Sigmoid colon (tissue), 7 donors: ENCODE measurements at places on chromosomes 5 and 9. TPM values are rescaled to one million over a fixed set of nuclear protein-coding genes. Genes with fewer than 3 reads are reported as not detected.

DNA sequence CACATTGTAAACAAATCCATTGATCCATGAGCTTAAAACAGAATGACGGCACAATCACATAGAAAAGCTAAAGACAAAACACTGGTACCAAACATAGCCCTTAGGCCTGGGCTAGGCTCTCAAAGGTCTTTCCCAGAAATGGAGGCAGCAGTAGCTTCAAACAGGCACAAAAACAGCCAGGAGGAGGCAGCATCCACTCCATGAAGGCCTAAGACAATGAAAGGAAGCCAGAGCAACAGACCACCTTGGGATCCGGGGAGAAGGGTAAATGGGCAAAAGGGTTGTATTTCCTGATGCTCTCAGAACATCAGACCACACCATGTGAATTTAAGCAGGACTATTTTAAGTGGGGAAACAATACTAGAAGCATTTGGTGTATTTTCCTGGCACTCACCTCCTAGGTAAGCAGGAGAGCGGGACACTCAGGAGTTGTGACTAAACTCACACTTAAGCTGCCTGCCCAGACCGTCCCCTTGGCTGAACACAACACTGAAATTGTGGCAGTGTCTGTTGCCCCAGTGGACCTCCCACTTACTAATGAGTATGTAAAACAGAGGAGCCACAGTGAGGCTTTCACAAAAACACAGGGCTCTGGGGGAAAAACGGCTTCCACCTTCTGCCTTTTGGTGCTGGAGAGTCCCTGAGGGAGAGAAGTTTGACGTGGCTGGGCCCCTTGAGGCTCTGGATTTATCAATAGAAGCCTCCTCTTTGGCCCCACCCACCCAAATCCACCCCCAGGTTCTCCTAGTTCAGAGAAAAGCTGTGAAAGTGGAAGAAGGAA, 11.9 kb downstream of the GNPDA1 start:
- no peak for DNase-seq

DNA sequence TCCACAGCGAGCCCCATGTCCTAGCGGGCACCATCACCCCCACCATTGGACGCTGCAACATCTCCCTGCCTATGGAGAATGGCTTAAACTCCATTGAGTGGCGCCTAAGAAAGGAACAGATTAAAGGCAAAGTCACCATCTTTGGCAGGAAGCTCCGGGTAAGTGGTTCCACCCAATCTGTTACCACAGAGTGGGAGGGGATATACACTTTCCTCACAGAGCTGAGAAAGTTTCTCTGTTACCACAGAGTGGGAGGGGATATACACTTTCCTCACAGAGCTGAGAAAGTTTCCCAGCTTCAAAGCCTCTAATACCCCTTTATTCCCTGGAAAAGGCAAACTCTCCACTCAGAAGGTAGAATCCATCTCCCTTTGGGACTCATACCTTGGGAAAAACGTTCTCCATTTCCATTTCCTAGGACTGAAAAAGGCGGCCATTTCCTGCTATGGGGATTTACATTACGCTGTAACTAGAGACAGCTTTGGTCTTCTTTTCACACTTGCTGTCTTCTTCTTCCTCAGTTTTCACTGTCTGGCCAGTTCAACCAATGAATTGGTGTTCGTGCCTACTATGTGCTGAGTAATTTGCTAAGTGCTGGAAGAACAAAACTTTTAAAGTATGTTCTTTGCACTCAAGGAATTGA, 63.4 kb upstream of the WWC1 start:
- no peak for DNase-seq

Gene TRPM3
- total RNA-seq: 0.33 TPM

- no peak for DNase-seq
Observed at GRCh38 chr5:160837749-160838593, 14.0 kb downstream of the ATP10B start.

- no peak for DNase-seq
Observed at GRCh38 chr5:76408104-76408654, 5.1 kb downstream of the IQGAP2 start.

GRCh38 chr9:4984171-4984620, 876 bp upstream of the JAK2 start:
- DNase-seq: no peak

GRCh38 chr5:13566871-13567339, 377.6 kb downstream of the DNAH5 start:
- no peak for DNase-seq

DNA sequence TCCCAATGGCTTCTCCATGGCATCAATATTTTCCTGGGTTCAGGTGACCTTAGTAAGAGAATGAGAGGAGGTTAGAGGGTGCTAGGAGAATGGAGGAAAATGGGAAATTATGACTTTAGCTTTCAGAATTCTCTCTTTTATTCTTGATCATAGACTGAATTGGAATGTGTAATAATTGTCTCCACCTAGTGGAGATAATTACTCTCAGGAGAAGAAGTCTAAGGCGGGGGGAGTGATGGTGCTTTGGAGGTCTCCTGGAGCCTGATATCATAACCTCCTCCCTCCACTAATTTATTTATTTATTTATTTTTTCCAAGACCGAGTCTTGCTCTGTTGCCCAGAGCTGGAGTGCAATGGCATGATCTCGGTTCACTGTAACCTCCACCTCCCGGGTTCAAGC, 221.3 kb downstream of the GRIA1 start:
- no peak for DNase-seq

DNA sequence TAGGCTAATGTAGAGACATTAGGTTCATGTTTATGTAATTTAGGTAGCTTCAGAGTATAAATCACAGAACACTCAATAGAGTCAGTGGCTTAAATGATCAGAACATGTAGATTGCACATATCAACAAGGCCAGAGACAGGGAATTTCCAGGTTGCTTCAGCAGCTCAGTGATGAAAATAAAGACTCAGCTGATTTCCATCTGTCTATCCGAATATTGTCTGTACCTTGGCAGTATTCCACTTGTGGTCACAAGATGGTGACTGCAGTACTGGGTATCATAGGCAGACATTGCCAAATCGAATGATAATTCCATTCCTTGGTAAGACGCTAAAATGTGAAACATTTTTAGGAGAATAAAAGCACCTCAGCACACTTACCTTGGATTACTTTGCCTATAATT, 702.2 kb downstream of the MAT2B start:
- DNase-seq: no peak

- DNase-seq: no peak
Observed at GRCh38 chr9:116717150-116717549, 30.0 kb downstream of the TRIM32 start.

Gene SLC36A2
- total RNA-seq: not detected

GRCh38 chr9:78101247-78101646, 69.6 kb upstream of the GNAQ start:
- no peak for DNase-seq

Gene IL3
- not detected for total RNA-seq

- DNase-seq: no peak
Observed at GRCh38 chr9:92392690-92393089, 11.7 kb downstream of the OGN start.

- DNase-seq: peak; percentile 57
Observed at GRCh38 chr5:150120617-150121447, 34.5 kb upstream of the CSF1R start.

GRCh38 chr5:126133424-126133823, 289.8 kb upstream of the GRAMD2B start:
- no peak for DNase-seq

Gene FCN2
- total RNA-seq: not detected

Gene SEMA4D
- total RNA-seq: 4.6 TPM

DNA sequence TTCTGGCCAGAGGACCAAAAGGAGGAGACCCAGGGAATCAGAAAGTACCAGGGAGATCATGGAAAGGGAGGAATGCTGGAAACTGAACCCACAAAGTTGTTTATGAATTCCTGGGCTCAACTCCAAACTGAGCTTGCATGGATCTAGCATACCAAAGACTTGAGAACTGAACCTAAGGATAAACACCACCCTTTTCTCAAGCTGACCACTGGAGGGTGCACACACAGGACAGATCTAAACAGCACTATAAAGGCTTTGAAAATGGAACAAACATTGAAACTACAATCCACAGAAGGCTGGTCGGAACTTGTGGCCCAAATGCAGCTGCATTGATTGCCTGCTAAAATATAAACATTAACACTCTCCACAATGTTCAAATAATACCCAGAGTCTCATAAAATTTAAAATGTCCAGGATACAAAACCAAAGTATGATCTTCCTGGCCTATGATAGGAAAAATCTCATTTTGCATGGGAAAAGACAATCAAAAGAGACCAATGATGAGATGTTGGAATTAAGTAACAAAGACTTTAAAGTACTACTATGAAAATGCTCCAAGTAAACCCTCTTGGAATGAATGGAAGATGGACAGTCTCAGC, 15.6 kb upstream of the IRF1 start:
- no peak for DNase-seq

Gene PCA3
- 0.28 TPM for total RNA-seq

DNA sequence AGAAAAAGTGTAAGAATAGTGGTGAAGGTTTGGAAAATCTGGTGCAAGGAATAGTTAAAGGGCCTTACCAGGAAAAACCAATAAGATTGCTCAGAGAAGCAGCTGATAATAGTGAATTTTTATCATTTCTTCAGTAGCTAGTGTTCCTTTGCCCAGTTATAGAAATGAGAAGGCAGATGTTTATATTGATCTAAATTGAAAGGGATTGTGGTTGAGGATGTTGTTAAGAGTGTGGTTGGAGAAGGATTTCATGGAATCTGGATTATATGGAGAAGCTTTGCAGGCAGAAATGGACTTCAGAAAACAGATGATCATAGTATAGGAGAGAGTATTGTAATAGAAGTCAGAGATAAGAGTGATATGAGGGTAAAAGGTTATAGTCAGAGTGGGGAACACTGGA, 102.6 kb downstream of the XRCC4 start:
- DNase-seq: no peak

DNA sequence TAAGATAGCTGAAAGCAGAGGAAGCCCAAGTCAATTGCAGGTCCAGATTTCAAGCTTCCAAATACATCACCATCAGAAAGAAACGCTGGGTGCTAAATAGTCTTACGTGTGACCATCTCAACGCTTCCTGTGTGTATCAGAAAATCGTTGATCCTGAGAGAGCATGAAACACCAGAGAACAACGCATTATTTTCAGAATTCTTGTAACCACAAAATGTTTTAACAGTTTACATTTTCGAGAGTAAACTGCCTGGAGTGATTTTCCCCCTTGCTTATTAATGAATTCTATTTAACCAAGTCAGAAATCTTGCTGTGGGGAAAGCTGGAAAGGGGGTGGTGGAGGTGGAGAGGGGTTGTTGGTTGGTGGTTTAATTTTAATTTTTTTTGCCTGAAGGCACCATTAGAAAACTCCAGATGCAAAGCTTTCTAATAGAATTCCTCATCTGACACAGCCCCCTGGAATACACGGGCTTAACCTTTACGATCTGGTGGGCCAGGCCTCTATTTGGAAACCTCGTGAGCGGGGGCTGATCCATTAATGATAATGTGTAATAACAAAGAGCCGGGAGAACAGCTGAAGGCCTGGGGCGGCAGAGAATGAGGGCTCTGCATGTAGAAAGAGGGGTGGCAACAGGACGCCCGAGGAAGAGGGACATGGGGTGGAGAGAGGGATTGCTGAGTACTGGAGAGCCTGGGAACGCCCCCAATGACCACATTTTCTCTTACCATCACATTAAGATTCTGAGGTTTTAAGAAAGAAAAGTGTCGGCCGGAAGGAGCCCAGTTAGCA, 124.5 kb upstream of the NFIB start:
- DNase-seq: no peak

GRCh38 chr5:170306381-170306831, 8.8 kb upstream of the LCP2 start:
- peak; percentile 86 for DNase-seq

DNA sequence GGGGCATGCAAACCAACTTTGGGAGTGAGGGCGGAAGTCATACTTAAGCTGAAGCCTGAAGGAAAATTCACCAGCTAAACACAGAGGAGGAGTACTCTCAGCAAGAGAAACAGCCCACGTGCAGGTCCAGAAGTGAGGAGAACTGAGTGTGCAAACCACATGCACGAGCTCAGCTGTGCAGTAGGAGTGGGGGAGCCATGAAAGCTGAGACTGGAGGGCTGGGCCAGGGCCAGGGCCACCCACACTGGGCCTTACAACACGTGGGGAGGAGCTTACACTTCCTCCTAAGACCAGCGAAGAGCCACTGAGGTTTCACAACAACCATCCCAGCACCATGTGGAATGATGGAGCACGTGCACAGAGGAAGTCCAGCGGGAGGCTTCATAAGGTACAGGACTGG, 9.3 kb upstream of the WWC1 start:
- DNase-seq: no peak

DNA sequence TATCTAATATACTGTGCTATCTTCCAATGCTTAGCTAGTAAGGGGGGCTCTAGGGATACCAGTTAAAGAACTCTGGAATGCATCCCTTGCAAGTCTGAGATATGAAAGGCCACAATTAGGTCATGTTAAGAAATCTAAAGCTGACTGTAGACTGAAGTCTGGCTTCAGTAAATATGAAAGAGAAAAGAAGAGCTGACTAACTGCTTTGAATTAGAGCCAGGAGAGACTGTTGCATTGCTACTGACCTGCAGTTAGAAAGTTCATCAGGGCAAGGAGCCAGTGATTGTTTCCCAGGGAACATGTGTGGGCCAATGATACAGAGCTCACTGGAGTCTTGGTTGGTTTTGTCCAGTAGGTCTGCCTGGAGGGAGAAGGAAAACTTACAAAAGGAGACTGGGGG, 472.1 kb upstream of the TNC start:
- no peak for DNase-seq

Gene ZDHHC11B
- 3.1 TPM for total RNA-seq

Gene CDKN2B-AS1
- 0.49 TPM for total RNA-seq

- no peak for DNase-seq
Observed at GRCh38 chr5:53568871-53569270, 8.4 kb downstream of the NDUFS4 start.

- DNase-seq: no peak
Observed at GRCh38 chr9:108416324-108416723, 439.5 kb downstream of the ACTL7B start.

Gene WDR5
- total RNA-seq: 15.0 TPM

DNA sequence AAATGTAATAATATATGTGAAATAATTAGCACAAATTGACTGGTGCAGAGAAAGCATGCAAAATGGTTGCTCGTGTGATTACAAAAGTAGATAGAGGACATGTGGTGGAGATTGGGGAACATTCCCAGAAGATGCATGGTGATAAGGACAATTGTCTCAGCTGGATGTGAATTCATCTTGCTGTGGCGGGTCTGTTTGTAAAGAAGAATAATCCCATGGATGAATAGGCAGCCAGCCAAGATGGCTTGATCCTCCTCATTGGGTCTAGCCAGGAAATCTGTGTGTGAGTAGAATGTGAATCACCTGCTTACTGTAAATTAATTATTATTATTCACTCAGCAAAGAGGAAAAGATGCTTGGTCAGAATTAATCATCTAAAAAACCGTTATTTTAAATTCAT, 12.6 kb upstream of the DPYSL3 start:
- DNase-seq: no peak

Gene MZB1
- not detected for total RNA-seq

Gene OR1J2
- total RNA-seq: 0.68 TPM

Gene HEXB
- 95.7 TPM for total RNA-seq

GRCh38 chr5:90866333-90866732, 307.7 kb downstream of the ADGRV1 start:
- no peak for DNase-seq

- no peak for DNase-seq
Observed at GRCh38 chr5:63097286-63097685, 518.7 kb downstream of the LRRC70 start.
